ENCODE measurements at places on chromosomes 12 and 14.

DNA sequence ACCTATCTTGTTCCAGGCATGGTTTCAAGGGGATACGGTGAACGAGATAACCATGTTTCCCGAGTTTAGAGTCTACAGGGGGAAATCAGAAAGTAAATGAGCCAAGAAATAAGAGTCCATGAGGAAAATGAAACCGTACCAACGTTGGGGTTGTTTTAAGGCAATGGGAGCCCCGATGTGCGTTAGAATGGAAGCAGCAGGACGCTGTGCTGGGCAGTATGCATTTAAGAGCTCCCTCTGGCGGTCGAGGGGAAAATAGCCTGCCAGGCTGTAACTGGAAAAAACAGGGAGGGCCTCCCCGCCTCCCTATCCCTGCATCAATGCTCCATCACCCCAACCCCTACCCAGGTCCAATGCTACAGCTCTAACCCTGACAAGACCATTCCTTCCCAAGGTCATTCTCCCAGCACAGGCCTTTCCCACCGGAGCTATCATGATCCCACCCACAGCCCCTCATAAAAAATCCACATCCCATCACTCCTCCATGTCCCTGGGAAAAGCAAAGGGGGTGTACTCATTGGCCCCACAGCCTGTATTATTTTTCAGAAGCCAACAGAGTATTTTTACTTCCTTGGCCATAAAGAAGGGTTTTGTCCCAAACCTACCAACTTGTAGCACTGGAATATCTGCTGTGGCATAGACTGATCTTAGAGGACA, 226.3 kb upstream of the NOS1 start:
- DNase-seq, result no peak

- DNase-seq, result no peak
These were observed 74.1 kb upstream of the PRICKLE1 start for GRCh38 chr12:42663621-42664020.

- DNase-seq, result no peak
These were observed 36.4 kb upstream of the GXYLT1 start for GRCh38 chr12:42180990-42181596.

DNA sequence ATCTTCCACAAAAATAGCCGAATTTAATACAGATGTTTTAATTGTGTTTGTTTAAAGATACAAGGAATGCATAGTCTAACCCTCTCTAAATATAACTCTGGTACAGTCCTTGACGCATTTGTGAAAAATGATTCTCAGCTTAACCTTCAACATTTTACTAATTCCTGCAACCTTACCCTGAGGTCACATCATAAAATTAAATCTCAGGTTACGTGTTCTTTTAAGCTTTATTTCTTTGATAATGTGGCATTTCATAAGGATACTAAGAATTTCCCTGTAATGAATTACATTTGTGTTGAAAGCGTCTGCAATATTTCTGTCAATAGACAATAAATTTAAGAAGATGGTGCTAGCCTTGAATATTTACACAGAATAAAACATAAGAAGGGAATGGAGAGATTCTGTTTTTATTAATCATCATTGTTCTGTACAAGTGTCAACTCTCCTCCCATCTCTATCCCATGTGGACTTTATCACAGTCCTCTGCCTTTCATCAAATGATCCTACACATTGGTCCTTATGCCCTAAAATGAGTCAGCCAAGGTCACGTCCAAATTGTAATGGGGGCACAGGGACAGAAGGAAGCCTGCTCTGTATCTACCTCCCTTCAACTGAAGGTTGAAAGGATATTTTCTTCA, 769.3 kb upstream of the FLRT2 start:
- no peak for DNase-seq

DNA sequence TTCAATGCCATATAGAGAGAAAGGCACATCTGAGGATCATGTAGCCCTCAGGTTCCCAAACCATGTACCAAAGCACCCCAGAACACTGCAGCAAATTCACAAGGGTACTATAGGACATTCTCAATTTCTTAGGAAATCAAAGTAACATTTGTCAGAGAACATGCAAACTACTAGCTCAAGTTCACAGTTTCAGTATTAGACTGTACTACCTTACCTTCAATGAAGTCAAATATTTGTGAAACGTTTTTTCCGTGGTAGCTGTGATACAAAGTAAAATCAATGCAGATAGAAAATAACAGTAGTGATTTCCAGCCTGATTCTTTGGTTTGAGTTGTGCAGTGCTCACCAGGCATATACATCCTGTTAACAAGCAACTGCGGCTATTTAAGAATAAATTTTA, 197.1 kb downstream of the MED13L start:
- DNase-seq, result no peak

DNA sequence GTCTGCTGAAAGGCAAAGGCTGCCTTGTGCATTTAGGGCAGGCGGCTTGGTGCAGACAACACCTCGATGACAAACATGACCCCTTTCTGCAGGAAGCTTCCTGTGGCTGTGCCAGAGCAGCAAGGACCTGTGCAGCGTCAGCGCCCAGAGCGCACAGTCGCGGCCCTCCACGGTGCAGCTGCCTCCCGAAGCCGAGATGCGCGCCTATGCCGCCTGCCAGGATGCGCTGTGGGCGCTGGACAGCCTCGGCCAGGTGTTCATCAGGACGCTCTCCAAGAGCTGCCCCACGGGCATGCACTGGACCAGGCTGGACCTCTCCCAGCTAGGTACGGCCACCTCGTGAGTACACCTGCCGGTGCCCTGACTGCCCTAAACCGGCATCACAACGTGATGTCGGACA, 57.3 kb downstream of the ANKRD9 start:
- DNase-seq, result no peak
